ENCODE measurements at places on chromosomes 12 and 14. TPM values are rescaled to one million over a fixed set of nuclear protein-coding genes. Genes with fewer than 3 reads are reported as not detected.

GRCh38 chr14:20848316-20848954 lies 42.8 kb upstream of the RNASE3 start:
- no peak for DNase-seq

DNA sequence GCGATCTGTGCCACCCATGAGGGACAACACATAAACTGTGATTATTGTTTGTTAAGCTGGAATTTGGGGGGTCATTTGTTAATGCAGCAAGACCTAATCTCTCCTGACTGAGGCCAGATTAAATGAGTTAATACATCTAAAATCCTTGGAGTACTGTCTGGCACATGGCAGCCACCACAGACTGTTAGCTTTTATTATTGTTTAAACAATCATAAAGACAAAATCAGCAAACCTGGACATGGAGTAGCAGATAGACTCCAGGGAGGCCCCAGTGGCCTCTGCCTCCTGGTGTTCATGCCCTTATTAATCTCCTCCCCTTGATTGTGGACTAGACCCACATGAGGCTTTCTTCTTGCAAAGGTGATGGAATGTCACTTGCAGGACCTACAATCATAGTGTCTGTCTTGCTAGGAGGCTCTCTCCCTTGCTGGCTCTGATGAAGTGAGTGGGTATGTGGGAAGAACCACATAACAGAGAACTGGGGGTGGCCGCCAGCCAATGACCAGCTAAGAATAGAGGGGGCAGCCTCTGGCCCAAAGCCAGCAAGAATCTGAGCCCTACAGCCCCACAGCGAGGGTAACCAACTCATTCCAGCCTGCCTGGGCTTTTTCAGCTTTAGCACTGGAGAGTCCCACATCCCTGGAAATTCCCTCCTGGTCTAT lies 142.0 kb downstream of the SCARB1 start:
- no peak for DNase-seq

GRCh38 chr12:49673446-49674317 lies 33.5 kb downstream of the FMNL3 start:
- DNase-seq, result peak; percentile 95

The SIX1 gene
- total RNA-seq, result not detected

GRCh38 chr12:125015680-125016310 lies 22.4 kb downstream of the BRI3BP start:
- no peak for DNase-seq

- DNase-seq, result no peak
Measured at GRCh38 chr14:89957376-89957775, 1.6 kb downstream of the TDP1 start.

GRCh38 chr12:82910246-82910893 lies 223.7 kb downstream of the TMTC2 start:
- no peak for DNase-seq

DNA sequence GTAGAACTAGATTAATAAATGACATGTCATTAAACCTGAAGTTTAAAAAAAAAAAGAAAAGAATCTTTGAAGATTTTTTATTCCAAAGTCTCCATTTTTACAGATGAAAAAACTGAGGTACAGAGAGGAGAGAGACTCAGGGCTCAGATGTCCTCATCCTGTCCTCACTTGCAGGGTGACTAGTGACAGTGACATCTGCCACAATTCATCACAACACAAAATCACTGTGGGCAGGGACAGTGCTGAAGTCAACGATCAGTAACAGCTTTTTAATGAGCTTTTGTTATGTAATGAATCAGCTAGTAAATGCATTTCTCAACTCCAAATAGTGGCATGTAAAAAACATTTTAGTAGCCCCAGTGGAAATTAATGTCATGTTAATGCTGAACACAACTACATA lies 138.5 kb downstream of the NTF3 start:
- DNase-seq, result no peak

- no peak for DNase-seq
Measured at GRCh38 chr12:18546399-18546798, 191.4 kb downstream of the PLCZ1 start.

- DNase-seq, result peak; percentile 77
Measured at GRCh38 chr14:54778618-54779345, 123.8 kb downstream of the GCH1 start.

DNA sequence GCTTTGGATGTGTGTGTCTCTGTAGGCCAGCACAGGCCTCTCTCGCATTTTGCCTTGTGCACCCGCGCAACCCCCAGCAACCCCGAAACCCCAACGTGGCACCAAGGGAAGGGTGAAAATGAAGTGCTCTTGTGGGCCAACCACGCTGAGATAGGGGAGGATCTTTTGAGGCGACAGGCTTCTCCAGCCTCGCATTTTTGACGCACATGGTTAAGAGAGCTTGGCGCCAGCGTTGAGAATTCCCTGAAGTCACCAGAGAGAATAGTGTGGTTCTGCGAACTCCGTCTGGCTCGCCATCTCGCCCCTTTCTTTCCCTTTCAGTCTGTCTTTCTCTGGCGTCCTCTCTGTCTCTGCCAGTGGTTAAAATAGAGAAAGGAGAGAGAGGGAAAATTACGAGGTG lies 1.9 kb upstream of the TBX3 start:
- DNase-seq, result no peak

The MIP gene
- 0.25 TPM for total RNA-seq

The KRT82 gene
- not detected for total RNA-seq

DNA sequence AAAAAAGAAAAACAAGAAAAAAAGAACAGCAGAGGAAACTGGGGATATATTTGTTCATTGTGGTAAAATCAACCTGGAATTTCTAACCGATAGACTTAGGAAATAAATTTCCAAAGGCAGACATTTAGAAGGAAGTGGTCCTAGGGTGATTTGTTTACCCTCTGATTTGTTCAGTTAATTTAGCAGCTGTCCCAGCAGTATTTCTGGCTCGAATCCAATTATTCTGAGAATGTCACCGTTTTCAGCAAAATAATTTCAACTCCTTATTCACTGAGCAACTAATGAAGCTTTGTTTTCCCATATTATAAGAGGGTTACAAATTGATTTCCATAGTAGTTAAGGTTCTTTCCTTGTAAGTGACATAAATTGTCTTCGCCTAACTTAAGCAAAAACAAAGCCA lies 285.2 kb upstream of the SYT10 start:
- no peak for DNase-seq
